ENCODE measurements at places on chromosomes 3 and 15.

DNA sequence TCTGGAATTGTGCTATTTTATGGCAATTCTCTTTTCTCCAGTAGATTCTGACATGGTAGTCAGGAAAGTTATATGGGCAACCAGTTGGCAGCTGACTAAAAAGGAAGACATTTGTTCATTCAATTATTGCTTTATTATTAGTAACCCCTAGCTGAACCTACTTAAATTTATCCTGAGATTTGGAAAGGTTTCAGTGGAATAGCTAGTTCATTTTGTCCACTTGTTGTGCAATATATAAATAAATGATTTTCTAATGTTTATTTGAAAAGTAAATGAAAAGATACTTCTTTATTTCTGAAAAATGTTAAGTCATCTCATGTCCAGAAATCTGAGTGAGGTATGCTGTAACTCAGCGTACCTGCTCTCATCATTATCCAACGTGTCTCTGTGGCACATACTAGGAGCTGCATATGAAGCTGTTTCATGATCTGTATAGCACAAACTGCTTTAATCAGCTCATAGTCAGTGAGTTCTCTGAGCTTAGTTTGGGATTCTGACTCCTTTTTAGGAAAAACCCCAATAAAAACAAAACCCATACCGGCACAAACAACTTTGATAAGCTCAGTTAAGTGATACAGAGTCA, 35.9 kb downstream of the RARB start:
- DNase-seq = no peak

DNA sequence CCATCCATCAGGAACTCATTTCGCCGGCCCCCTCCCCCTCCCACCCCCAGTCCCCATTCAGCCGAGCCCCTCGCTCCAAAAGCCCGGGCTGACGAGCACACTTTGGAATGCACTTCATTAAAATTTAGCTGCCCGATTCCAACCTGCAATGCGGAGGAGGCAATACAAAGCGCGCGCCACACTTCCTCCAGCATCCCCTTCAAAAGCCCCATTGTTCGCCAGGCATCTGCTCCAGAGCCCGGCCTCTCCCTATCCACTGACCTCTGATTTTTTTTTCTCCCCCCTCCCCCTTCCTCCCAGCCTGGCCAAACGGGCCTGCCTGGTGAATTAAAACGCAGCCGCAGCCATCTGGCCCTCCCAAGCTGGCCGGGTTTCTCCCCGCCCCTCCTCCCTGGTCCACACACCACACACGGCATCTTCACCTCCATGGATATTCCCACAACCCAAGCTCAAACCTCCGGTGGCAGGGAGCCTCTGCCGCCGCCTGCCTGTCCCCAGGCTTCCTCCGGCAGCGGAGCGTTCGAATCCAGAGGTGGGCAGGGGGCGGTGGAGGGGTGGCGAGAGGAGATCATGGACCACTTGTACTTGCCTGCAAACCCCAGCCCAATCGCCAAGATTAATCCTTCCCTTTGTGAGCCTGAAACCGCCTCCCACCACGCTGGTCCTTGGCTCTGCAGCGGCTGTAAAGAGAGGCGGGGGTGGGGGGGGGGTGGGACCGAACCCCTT, 441.3 kb downstream of the MAGI1 start:
- no peak for DNase-seq

DNA sequence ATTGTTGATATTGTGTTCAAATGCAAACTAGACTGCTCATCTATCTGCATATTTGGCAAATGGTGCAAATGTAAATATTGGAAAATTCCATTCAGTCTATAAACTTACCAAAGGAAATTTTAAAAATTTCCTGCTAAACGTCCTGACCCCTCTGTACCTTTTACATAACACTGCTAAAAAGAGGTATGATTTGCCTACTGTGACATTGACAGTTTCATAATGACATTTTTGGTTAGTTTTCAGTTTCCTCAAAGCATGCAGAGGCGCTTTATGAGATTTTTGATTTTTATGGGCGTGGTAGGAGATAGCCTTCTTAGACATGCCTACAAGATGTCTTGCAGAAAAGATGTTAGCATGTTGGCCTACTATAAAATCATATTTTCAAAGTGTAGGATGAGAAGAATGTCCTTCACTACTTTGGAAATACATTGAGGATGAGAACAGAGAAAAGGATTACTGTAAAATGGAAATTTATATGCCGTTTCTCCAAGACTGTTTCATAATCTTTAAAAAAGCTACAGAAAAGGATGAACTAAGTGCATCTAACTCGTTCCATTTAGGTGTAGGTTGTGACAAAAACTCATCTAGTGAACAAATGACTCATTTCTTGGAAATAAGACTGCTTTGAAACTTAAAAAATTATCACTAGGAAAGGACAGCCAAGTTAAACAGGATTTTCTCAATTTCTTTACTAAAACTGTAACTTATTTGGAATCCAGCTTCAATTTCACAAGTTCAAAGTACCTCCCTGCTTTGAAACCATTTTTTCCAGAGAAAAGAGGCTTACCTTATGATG, 14.5 kb upstream of the ISLR start:
- no peak for DNase-seq

- DNase-seq = no peak
These were observed 302.8 kb upstream of the TBC1D5 start for GRCh38 chr3:18044971-18045880.

- no peak for DNase-seq
These were observed 213.8 kb downstream of the RPLP1 start for GRCh38 chr15:69666441-69666882.

DNA sequence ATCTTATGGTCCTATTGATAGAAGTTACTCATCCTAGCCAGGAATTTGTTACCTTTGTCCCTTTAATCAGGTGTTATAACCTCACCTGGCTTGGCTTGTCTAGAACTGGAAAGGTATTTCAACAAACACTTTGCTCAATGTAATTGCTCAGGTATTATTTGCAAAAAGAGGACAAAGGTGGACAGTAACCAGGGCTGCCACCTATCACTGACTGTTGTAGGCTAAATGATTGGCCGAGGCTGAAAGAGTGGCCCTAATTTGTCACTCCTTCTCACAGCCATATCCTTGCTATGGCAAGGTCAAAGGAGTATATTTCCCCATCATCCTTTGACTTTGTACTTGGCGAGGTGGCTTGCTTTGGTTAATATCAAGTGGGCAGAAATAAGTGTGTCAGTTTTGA, 2.7 kb upstream of the SELENOS start:
- DNase-seq = no peak

- no peak for DNase-seq
These were observed 95.0 kb upstream of the MRPL3 start for GRCh38 chr3:131597816-131598215.

- no peak for DNase-seq
These were observed 511 bp upstream of the RARB start for GRCh38 chr3:25427563-25427941.

GRCh38 chr15:42046597-42046996, 25.8 kb upstream of the PLA2G4E start:
- no peak for DNase-seq

DNA sequence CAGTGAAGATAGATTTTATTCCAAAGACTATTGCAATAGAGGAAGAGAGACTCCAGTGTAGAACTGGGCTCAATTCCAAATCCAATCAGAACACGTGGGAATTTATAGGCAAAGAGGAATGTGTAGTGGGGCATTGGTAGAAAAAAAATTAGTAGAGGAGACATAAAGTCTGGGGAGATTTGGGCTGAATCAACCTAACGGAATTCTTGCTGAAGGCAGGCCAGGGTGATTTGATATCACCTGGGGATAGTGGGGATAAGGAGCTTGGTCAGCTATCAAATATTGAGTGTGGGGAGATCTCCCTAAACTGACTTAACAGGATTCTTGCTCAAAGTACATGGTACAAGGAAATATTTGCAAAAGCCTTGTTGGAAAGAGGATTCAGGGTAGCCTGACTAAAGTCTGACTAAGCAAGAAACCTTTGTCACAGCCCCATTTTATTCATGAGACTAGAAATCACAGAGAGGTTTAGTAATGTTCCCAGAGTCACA, 29.6 kb downstream of the SST start:
- DNase-seq = no peak

Measured in stimulated activated naive CD4-positive, alpha-beta T cell (primary cell).